Osteocyte (in vitro differentiated cells): ENCODE measurements at places on chromosomes 16 and 17. TPM values are rescaled to one million over a fixed set of nuclear protein-coding genes. Genes with fewer than 3 reads are reported as not detected.

The FLOT2 gene
- total RNA-seq: 95.8 and 104 TPM in 2 replicates

The XAF1 gene
- total RNA-seq: 0.91 and 1.5 TPM in 2 replicates

The PPP1R27 gene
- 0.62 TPM in 1 of 2 replicates, not detected in the other for total RNA-seq

The YBX2 gene
- total RNA-seq: 0.40 TPM in 1 of 2 replicates, not detected in the other

The HASPIN gene
- total RNA-seq: 1.9 and 2.6 TPM in 2 replicates

The KIFC3 gene
- 191 and 196 TPM in 2 replicates for total RNA-seq

GRCh38 chr17:34252444-34253138 lies 2.5 kb upstream of the CCL2 start:
- no peak overlapping the region for H3K4me3 ChIP-seq
- peak; percentile 93 for DNase-seq
- H3K4me1 ChIP-seq: peaks cover 91% of the 10 kb centered on the region
- peak overlapping the region; percentile 96 for H3K27ac ChIP-seq
- no peaks in the 10 kb centered on the region for H3K36me3 ChIP-seq

DNA sequence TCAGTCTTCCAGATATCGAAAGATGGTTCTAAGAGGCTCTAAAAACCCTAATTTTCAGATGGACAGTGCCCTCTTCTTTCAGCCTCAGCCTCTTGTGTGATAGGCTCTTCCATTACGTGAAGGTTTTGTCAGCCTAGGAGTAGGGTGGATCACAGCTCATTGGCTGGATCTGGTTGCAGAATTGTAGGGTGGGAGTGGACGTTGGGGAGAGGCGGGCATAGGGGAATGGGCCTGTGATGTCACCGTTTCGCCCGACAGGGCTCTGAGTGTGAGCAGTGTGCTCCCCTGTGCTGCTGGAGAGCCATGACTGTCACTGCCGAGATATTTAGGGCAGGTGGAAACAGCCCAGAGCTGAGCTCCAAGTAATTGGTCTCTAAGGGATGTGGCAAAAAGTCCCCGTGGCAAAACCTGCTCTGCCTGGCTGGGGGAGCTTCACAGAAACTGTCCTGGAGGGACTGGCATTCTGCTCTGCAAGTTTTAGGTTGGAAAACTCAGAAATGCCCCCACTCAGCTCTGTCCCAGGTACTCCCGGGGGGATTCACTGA lies 6.2 kb upstream of the WFIKKN1 start:
- H3K27me3 ChIP-seq: no peaks in the 10 kb centered on the region
- peaks cover 35% of the 10 kb centered on the region for H3K4me1 ChIP-seq
- H3K4me3 ChIP-seq: no peak overlapping the region
- DNase-seq: no peak

- H3K27ac ChIP-seq: no peak overlapping the region
- DNase-seq: no peak
- H3K4me3 ChIP-seq: no peak overlapping the region
Observed at GRCh38 chr16:88407807-88408206, 25.0 kb downstream of the ZNF469 start.

DNA sequence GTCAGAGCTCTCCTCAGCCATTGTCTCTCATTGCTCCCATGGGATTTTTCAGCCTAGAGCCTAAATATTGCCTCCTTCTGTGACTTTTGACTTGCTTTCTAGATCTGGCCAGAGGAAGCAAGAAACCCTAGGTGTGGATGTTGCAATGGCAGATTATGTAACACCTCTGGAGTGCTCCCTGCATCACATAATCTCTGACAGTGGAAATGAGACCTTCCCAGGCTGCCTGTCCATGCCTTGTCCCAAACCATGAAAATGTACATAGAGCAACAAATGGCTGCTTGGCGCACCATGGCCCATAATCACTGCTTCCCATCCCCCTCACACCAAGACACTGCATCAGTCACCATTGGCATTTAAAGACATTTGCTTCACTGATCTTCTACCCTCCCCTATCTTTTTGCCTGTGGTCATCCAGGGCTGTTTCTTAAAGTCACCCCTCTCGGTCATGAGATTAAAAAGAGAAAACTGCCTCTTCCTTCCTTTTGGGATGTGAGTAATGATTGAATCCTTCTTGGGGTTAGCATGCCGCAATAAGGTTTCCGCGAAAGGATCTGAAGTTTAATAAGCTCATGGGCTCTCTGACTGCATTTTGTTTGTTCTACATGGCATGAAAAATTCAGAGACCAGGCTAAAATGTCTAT lies 34.2 kb upstream of the CCL2 start:
- H3K27me3 ChIP-seq: peaks cover 27% of the 10 kb centered on the region
- no peak overlapping the region for H3K27ac ChIP-seq
- H3K4me3 ChIP-seq: no peak overlapping the region

GRCh38 chr16:73176577-73177013 lies 128.7 kb upstream of the ZFHX3 start:
- no peak overlapping the region for H3K27ac ChIP-seq
- H3K27me3 ChIP-seq: no peaks in the 10 kb centered on the region
- H3K4me1 ChIP-seq: peaks cover 33% of the 10 kb centered on the region
- H3K36me3 ChIP-seq: no peaks in the 10 kb centered on the region
- no peak overlapping the region for H3K4me3 ChIP-seq

DNA sequence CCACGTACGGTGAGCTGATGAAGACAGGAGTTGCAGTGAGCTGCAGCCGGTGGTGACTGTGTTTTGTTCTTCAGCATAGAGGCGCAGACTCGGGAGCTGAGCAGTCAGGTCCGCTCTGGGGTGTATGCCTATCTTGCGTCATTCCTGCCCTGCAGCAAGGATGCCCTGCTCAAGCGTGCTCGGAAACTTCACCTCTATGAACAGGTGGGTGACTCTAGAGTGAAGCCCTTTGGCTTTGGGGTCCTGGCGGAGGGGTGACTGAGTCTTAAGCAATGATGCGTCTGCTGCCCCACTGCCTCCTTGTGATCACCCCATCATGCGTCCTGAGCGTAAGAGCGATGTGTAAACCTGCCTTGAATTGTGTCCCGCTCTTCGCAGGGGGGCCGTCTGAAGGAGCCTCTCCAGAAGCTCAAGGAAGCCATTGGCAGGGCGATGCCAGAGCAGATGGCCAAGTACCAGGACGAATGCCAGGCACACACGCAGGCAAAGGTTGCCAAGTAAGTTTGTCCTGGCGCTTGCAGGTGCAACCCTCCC lies 22.9 kb downstream of the UBN1 start:
- DNase-seq: no peak
- no peaks in the 10 kb centered on the region for H3K27me3 ChIP-seq
- peaks cover 2% of the 10 kb centered on the region for H3K4me1 ChIP-seq
- H3K36me3 ChIP-seq: peaks cover 45% of the 10 kb centered on the region
- H3K4me3 ChIP-seq: no peak overlapping the region

DNA sequence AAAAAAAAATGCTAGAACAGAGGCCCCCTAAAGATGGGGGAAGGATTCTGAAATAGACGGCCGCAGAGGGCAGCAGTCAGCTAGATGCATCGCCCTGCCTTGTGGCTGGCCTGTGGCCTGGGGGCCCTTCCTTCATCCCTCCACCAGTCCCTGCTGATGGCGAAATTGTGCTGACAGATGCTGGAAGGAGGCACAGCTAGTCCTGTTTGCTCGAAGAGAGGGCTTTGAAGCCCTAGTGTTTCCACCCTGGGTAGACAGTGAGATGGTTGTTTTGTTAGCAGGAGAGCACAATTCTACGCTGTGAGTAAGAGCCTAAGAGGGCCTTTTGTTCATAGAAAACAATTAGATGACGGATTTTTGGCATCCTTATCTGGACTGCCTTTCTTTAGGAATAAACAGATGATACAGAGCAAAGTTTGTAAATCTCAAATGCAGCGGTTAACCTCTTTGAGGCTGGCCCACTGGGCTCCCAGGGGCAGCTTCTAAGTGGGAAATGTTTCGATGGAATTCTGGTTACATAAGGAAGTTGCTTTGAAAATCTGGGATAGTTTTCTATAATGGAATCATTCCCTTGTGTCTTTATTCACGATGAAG lies 23.0 kb downstream of the VPS35L start:
- H3K36me3 ChIP-seq: peaks cover 54% of the 10 kb centered on the region
- no peak overlapping the region for H3K27ac ChIP-seq
- H3K4me3 ChIP-seq: no peak overlapping the region
- H3K27me3 ChIP-seq: no peaks in the 10 kb centered on the region

GRCh38 chr17:13538841-13539411 lies 62.8 kb downstream of the HS3ST3A1 start:
- DNase-seq: no peak
- peaks cover 2% of the 10 kb centered on the region for H3K36me3 ChIP-seq
- H3K27ac ChIP-seq: no peak overlapping the region
- H3K27me3 ChIP-seq: no peaks in the 10 kb centered on the region
- H3K4me3 ChIP-seq: no peak overlapping the region

DNA sequence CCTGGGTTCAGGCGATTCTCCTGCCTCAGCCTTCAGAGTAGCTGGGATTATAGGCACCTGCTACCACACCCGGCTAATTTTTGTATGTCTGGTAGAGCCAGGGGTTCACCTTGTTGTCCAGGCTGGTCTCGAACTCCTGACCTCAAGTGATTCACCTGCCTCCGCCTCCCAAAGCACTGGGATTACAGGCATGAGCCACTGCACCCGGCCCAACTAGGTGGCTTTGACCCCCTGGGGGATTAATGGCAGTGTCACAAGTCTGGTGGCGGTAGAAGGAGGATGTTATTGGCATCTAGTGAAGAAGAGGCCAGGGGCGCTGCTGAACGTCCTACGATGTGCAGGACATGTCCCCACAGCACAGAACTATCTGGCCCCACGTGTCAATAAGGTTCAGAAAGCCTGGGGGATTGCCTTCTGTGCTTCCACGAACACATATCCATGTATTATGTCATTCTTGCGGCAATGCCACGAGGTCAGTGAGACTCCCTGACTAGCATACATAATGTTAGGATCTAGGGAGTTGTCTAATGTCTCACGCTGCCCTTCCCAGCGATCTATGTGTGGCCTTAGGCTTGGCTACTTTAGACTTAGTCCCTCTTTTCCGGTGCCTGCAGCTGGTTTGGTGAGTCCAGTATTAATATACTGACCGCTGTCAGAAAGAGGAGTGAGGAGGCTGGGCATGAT lies 75.8 kb downstream of the ABCC6 start:
- peaks cover 22% of the 10 kb centered on the region for H3K36me3 ChIP-seq
- peaks cover 15% of the 10 kb centered on the region for H3K4me1 ChIP-seq
- no peak for DNase-seq
- H3K27me3 ChIP-seq: no peaks in the 10 kb centered on the region
- H3K27ac ChIP-seq: no peak overlapping the region

GRCh38 chr16:26727848-26728247 lies 338.9 kb upstream of the C16orf82 start:
- H3K4me1 ChIP-seq: no peaks in the 10 kb centered on the region
- no peaks in the 10 kb centered on the region for H3K27me3 ChIP-seq
- no peak for DNase-seq
- H3K27ac ChIP-seq: no peak overlapping the region
- H3K4me3 ChIP-seq: no peak overlapping the region

DNA sequence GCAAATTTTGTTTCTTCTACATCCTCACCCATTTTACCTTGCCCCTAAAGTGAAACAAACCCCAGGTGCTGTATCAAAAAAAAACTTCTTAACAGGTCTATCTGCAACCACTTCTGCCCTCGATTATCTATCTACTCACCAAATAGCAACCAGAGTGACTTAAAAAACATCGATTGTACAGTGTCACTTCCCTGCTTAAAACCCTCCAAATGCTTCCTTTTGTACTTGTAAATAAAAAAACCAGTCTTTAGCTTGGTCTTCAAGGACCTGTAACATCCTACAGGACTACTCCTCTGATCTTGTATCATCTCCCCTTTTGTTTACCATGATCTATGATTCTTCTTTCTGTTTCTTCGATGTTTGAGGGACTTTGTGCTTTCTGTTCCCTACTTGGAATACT lies 82.7 kb upstream of the CORO6 start:
- peak overlapping the region; percentile 85 for H3K27ac ChIP-seq
- H3K4me1 ChIP-seq: peaks cover 27% of the 10 kb centered on the region
- DNase-seq: no peak
- H3K27me3 ChIP-seq: no peaks in the 10 kb centered on the region

GRCh38 chr17:68451670-68452354 lies 5.5 kb downstream of the WIPI1 start:
- peaks cover 28% of the 10 kb centered on the region for H3K36me3 ChIP-seq
- H3K4me3 ChIP-seq: no peak overlapping the region
- no peaks in the 10 kb centered on the region for H3K27me3 ChIP-seq
- no peak overlapping the region for H3K27ac ChIP-seq

- H3K4me1 ChIP-seq: peaks cover 32% of the 10 kb centered on the region
- no peak for DNase-seq
- peak overlapping the region; percentile 71 for H3K27ac ChIP-seq
- H3K36me3 ChIP-seq: peaks cover 7% of the 10 kb centered on the region
- H3K4me3 ChIP-seq: no peak overlapping the region
Observed at GRCh38 chr17:37299257-37299980, 76.4 kb upstream of the C17orf78 start.
